Astrocyte (in vitro differentiated cells and primary cell): ENCODE measurements at places on chromosomes 6 and 20. TPM values are rescaled to one million over a fixed set of nuclear protein-coding genes. Genes with fewer than 3 reads are reported as not detected.
A peak's percentile ranks its signal among the peaks of the same experiment; 100 is the strongest.

- H3K36me3 ChIP-seq, result no peaks in the 10 kb centered on the region
- H3K4me1 ChIP-seq, result no peaks in the 10 kb centered on the region
- DNase-seq, result peak; percentile 26
- H3K27ac ChIP-seq, result no peak overlapping the region
- H3K27me3 ChIP-seq, result peaks cover 6% of the 10 kb centered on the region
Measured at GRCh38 chr6:71012866-71013469, 56.1 kb upstream of the B3GAT2 start.

DNA sequence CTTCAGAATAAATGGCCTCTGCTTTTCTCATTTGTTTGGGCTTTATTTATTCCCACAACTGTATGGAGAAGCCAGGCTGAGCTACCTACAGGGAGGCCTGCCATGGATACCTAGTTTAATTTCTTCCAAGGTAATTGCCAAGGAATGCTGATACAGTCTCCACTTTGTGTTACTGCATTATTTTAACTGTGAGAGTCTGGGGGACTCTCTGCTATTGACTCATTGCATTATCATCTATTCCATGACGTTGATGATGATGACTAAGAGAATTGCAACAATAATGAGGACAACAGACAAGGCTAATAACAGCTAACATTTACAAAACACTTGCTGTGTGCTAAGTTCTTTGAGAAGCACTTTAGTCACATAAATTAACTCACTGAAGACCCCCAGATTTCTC lies 88.3 kb upstream of the COL21A1 start:
- peak; percentile 89 for DNase-seq

Gene GNAS-AS1
- 2.8 and 3.8 TPM in 2 replicates for total RNA-seq

- no peaks in the 10 kb centered on the region for H3K27me3 ChIP-seq
- H3K27ac ChIP-seq, result no peak overlapping the region
Measured at GRCh38 chr20:23161968-23162696, 76.0 kb upstream of the CD93 start.

GRCh38 chr6:13413900-13414555 lies 73.4 kb downstream of the GFOD1 start:
- no peaks in the 10 kb centered on the region for H3K36me3 ChIP-seq
- H3K27ac ChIP-seq, result no peak overlapping the region
- no peak overlapping the region for H3K4me3 ChIP-seq
- no peaks in the 10 kb centered on the region for H3K27me3 ChIP-seq

Gene C6orf120
- 34.6 and 37.7 TPM in 2 replicates for total RNA-seq

Gene NKX2-4
- total RNA-seq, result not detected in 2 replicates

Gene POM121L2
- not detected in 2 replicates for total RNA-seq

Gene NUP43
- total RNA-seq, result 38.2 and 39.7 TPM in 2 replicates

DNA sequence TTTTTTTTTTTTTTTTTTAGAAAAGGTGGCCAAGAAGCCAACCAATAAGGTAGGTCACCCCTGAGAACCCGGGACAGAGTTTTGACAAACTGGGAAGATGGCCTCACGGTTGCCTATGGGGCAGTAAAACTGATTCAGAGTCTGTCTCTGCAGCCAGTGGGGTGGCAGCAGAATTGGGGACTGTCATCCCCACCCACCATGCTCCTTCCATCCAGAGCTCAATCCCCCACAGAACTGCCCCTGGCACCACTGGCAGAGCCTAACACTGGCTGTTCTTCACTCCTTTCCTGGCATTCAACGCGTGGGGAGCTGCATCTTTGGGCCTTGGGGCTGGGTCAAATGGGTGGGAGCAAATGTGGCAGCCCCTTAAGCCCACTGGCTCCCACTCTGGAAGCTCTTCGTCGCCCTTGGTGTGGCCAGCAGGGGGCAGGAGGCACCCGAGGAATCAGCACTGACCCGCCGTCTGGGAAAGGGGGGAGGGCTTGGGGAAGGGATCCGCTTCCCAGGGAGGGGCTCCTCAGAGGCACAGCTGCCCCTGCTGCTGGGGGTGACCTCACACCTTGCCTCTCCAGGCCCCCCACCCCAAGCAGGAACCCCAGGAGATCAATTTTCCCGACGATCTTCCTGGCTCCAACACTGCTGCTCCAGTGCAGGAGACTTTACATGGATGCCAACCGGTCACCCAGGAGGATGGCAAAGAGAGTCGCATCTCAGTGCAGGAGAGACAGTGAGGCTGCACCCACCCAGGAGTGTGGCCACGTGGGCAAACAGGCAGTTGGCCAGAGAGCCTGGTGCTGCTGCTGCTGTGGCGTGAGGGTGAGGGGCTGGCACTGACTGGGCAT lies 10.4 kb downstream of the CD40 start:
- peaks cover 3% of the 10 kb centered on the region for H3K4me1 ChIP-seq
- H3K27ac ChIP-seq, result no peak overlapping the region
- H3K4me3 ChIP-seq, result no peak overlapping the region
- no peaks in the 10 kb centered on the region for H3K36me3 ChIP-seq

DNA sequence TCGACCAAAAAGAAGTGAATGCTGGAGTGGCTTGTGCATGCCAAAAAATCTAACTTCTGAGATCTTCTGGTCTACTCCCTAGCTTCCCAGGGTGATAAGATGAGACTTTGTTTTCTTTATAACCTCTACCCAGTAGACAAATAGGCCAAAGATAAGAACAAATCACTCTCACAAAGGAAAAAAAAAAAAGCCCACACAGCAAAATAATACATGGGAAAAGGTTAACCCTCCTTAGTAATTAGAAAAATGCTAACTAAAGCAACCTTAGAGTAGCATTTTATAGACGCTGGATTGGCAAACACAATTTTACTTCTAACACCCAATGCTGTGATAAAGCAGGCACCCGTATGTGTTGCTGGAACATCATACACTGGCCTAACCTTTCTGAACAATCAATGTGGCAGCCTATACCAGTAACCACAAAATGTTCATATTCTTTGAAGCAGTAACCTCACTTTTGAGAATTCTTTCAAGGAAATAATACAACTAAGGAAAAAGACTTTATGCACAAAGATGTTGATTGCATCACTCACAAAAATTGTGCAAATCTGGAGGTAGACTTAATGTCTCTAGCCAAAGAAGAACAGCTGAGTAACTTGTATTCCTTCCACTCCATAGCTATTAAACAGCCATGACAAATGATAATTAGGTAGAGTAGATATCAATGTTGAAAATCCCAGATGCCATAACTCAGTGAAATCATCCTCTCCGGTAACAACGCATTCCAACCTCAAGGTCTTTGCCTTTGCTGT lies 116.3 kb upstream of the QKI start:
- H3K4me1 ChIP-seq, result no peaks in the 10 kb centered on the region
- no peaks in the 10 kb centered on the region for H3K27me3 ChIP-seq
- H3K36me3 ChIP-seq, result no peaks in the 10 kb centered on the region

DNA sequence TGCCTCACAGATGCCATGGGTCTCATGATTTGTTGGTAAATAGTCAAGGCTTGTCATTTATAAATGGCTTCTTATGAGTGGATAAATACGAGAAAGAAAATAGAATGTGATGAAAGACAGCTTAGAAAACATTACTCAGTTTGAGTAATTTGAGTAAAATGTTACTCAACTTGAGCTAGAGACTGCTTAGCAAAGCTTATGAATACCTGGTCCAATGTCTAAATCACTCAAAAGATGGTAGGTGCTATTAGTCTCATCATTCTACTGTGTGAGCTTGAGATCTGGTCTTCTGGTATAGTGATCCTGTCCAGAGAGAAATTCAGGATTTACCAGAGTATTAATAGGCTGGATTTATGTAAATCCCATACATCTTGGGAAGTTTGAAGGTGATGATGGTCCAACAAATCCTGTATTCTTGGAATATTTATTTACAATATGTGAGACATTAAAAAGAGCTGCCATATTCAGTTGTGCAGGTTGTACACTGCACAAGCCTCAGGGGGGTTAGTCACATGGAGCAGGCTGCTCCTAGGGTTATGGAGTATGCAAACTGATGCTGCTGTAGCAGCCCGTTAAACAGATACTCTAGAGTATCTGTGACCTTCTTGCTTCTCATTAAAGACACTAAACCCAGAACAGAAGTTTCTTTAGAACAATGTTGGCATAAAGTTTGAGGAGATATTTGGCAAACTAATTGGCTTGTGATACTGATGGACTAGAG lies 112.9 kb downstream of the RCAN2 start:
- H3K27me3 ChIP-seq, result no peaks in the 10 kb centered on the region
- no peak overlapping the region for H3K27ac ChIP-seq
- H3K4me1 ChIP-seq, result no peaks in the 10 kb centered on the region
- DNase-seq, result no peak

Gene BPIFB1
- total RNA-seq, result not detected in 2 replicates

Gene C6orf132
- total RNA-seq, result 3.3 and 5.3 TPM in 2 replicates

DNA sequence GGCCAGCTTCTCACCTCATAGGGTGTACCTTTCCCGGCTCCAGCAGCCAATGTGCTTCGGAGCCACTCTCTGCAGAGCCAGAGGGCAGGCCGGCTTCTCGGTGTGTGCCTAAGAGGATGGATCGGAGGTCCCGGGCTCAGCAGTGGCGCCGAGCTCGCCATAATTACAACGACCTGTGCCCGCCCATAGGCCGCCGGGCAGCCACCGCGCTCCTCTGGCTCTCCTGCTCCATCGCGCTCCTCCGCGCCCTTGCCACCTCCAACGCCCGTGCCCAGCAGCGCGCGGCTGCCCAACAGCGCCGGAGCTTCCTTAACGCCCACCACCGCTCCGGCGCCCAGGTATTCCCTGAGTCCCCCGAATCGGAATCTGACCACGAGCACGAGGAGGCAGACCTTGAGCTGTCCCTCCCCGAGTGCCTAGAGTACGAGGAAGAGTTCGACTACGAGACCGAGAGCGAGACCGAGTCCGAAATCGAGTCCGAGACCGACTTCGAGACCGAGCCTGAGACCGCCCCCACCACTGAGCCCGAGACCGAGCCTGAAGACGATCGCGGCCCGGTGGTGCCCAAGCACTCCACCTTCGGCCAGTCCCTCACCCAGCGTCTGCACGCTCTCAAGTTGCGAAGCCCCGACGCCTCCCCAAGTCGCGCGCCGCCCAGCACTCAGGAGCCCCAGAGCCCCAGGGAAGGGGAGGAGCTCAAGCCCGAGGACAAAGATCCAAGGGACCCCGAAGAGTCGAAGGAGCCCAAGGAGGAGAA lies 10.5 kb downstream of the GNAS-AS1 start:
- DNase-seq, result no peak
- no peak overlapping the region for H3K27ac ChIP-seq
- peaks cover 43% of the 10 kb centered on the region for H3K27me3 ChIP-seq
- peaks cover 3% of the 10 kb centered on the region for H3K4me1 ChIP-seq
- H3K4me3 ChIP-seq, result peak overlapping the region; percentile 42

GRCh38 chr6:34182751-34183531 lies 37.1 kb upstream of the GRM4 start:
- H3K27me3 ChIP-seq, result no peaks in the 10 kb centered on the region
- H3K27ac ChIP-seq, result no peak overlapping the region
- no peak overlapping the region for H3K4me3 ChIP-seq
- DNase-seq, result no peak
- H3K36me3 ChIP-seq, result no peaks in the 10 kb centered on the region
- H3K4me1 ChIP-seq, result no peaks in the 10 kb centered on the region

- H3K4me3 ChIP-seq, result no peak overlapping the region
- DNase-seq, result peak; percentile 85
- no peaks in the 10 kb centered on the region for H3K36me3 ChIP-seq
- peaks cover 10% of the 10 kb centered on the region for H3K4me1 ChIP-seq
- peak overlapping the region; percentile 12 for H3K27ac ChIP-seq
- no peaks in the 10 kb centered on the region for H3K27me3 ChIP-seq
Measured at GRCh38 chr6:100886076-100886475, 4.9 kb upstream of the ASCC3 start.

Gene RREB1
- total RNA-seq, result 37.2 and 41.8 TPM in 2 replicates

Gene PAX1
- not detected in 2 replicates for total RNA-seq

- no peak overlapping the region for H3K4me3 ChIP-seq
- H3K4me1 ChIP-seq, result no peaks in the 10 kb centered on the region
- peak; percentile 31 for DNase-seq
- H3K36me3 ChIP-seq, result no peaks in the 10 kb centered on the region
Measured at GRCh38 chr20:39081255-39081654, 119.1 kb downstream of the DHX35 start.

- no peak overlapping the region for H3K27ac ChIP-seq
- no peak for DNase-seq
- H3K27me3 ChIP-seq, result no peaks in the 10 kb centered on the region
- no peaks in the 10 kb centered on the region for H3K4me1 ChIP-seq
- no peak overlapping the region for H3K4me3 ChIP-seq
Measured at GRCh38 chr6:113921299-113921904, 49.5 kb downstream of the HDAC2 start.

Gene RSPO3
- total RNA-seq, result 2.6 and 4.5 TPM in 2 replicates

- no peak overlapping the region for H3K4me3 ChIP-seq
- no peak overlapping the region for H3K27ac ChIP-seq
- H3K27me3 ChIP-seq, result no peaks in the 10 kb centered on the region
- H3K36me3 ChIP-seq, result no peaks in the 10 kb centered on the region
Measured at GRCh38 chr6:72080260-72080941, 194.1 kb downstream of the RIMS1 start.

DNA sequence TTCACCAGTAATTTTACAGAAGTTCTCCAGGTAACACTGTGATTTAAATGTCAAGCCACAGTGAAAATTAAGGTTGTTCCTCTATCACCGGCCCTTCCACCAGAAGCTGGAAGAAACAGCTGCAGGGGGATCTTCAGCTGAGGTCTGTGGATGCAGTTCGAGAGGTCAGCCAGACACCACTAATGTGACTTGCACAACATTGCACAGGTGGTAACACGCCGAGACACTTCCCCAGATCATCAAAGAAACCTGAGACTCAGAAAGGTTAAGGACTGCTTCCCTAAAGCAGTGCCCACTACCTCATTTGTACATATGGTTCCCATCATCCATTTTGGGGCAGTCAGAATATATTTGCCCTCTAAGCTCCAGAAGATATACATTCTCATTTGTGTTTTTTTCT lies 8.1 kb upstream of the SERPINB9 start:
- DNase-seq, result no peak
- H3K27me3 ChIP-seq, result no peaks in the 10 kb centered on the region
- no peaks in the 10 kb centered on the region for H3K36me3 ChIP-seq
- no peak overlapping the region for H3K4me3 ChIP-seq

DNA sequence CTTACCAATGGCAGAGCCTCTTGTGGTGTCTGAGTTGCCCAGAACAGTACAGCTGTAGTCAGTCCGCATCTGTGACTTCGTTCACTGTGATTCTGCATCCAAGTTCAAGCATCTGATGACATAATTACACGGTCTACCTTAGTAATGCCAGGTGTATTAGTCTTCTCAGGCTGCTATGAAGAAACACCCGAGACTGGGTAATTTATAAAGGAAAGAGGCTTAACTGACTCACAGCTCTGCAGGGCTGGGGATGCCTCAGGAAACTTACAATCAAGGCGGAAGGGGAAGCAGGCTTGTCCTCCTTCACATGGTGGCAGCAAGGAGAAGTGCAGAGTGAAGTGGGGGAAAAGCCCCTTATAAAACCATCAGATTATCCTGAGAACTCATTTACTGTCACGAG lies 163.9 kb upstream of the SULF2 start:
- no peaks in the 10 kb centered on the region for H3K36me3 ChIP-seq
- H3K27me3 ChIP-seq, result peaks cover 7% of the 10 kb centered on the region
- no peak for DNase-seq
- H3K4me1 ChIP-seq, result peaks cover 18% of the 10 kb centered on the region
- no peak overlapping the region for H3K27ac ChIP-seq
- H3K4me3 ChIP-seq, result no peak overlapping the region

Gene BAG2
- 8.9 and 9.7 TPM in 2 replicates for total RNA-seq
